ENCODE measurements at places on chromosomes 3 and 15.

DNA sequence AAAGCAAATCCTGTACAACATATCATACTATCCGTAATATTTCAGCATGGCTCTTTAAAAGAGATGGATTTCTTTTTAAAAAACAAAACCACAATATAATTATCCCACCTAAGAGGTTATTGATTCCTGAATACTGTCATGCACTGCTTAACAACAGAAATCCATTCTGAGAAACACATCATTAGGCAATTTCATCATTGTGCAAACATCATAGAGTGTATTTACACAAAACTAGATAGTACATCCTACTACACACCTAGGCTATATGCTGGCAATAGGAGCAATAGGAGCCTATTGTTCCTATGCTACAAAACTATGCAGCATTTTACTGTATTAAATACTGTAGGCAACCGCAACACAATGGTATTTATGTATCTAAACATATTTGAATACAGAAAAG, 242.0 kb downstream of the NEK10 start:
- no peak for DNase-seq

DNA sequence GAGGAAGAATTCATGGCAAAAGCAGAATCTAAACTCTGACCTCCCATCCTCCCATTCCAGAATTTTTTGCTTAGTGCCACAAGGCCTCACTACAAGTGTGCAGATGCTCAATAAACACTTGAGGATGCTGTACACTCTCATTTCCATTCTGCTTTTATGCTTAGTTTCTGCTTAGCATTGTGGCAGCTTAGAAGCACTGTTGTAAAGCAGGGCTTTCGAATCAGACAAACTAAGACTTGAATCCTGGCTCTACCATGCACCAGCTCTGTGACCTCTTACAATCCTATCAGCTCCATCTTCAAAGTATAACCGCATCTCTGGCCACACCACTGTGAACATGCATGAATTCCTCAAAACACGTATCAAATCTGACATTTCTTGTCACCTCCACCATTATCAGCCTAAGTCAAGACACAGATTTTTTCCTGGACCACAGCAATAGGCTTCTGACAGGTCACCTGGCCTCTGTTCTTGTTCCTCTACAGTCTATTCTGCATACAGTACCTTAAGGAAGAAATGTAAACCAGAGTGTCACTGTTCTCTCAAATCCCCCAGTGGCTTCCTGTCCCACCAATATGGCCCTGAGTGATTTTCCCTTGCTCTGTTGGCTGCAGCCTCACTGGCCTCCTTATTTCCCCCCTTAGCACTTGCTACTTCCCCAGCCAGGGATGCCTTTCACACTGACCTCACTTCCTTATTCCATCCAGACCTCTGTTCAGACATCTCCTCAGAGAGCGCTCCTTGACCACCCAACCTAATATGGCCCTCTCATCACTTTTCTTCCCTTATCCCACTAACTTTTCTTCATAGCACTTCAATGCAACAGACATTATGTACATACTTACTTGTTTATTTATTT, 8.1 kb upstream of the PHC3 start:
- no peak for DNase-seq

DNA sequence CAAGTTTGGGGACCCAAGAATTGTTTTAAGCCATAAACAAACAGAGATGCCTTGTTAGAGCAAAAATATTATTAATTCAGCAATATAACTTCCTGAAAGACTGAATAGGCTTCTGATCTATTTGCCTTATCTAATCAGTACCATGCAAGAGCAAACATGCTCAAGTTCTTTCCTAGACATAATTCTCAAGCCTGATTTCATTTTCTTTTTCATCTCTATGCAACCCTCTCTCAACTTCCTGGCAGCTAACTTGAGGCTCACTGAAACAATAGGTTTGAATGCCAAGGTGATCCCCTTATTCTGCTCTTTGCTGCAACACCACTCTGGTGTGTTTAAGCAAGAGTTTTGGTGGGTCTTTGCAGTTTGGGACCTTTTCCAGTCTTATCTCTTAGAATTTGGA, 230.9 kb upstream of the CD96 start:
- DNase-seq = no peak

DNA sequence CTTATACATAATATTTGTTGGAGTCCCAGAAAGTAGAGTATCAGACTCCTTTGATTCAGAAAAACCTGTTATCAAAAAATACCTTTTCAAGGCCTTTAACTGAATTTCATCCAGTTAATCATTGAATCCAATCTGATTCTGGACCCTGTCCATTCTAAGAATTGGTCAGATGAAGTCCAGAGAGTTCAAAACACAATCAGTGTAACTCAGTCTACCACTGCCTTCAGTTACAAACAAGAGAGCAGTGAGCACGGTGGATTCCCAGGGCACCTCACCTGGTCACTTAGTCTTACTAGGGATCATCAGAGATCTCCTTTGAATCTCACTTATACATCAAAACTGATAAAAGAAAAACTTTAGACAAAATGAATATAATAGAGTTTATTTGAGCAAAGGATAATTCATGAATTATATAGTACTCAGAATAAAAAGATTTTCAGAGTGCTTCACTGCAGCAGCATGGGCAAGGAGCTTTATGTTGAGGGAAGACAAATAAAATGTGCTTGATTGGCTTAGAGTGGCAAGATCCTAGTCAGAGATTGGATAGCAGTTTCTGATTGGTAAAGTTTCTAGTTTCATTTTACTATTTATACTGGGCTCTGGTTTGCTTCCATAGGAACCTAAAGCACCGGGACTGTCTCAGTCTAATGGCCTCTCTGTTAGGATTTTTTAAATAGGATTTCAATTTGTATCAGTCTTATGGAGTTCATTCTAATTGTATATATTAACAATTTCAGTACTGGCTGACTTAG, 474.9 kb upstream of the GOLIM4 start:
- DNase-seq = no peak

GRCh38 chr3:148128136-148128535, 569.6 kb upstream of the AGTR1 start:
- DNase-seq = no peak

DNA sequence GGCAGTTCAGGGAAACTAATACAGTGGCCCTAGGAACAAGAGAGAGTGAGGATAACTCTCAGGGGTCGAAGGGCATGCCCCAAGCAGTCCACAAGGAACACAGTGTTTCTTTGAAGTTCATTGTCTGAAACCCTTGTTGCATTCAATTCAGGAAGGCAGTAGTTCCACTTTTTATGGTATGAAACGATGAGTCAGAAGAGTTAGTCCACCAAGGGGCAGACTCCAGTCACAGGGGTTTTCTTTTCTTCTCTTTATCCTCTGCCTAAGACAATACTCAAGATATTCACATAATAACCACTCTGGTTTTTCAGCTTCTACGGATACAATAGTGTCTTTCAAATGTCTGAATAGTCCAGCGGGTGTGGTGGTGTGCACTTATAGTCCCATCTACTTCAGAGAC, 23.7 kb upstream of the TICRR start:
- no peak for DNase-seq

DNA sequence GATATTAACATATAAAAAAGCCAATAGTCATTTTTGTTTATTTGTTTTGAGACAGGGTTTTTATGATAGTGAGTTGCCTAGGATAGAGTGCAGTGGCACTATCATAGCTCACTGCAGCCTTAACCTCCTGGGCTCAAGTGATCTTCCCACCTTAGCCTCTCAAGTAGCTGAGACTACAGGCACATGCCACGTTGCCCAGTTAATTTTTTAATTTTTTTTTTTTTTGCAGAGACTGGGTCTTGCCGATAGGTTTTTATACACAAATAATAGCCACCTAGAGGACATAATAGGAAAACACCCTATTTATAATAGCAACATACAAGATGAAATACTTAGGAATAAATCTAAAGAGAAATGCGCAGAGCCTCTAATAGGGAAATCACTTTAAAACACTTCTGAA, 13.3 kb downstream of the EIF3J start:
- peak; percentile 49 for DNase-seq

GRCh38 chr3:193971261-193971751, 164.6 kb upstream of the HES1 start:
- DNase-seq = no peak

DNA sequence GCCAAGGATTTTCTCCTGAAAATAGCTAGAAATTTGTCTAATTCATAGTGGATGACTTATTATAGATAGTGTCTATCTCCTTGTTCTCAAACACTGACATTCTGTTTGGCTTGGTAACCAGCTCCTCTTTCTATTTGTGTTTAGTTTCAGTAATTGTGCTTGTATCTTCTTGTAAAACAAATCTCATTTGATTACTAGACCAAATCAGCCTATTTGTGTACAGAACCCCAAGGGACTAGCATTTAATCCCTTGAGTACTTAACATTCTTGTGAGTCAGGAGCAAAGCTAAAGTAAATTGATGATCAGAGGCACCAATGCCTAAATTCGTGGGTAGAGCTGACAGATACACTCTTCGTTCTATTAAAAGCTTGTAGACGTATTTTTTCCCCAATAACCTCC, 306.5 kb upstream of the SLITRK3 start:
- DNase-seq = no peak

DNA sequence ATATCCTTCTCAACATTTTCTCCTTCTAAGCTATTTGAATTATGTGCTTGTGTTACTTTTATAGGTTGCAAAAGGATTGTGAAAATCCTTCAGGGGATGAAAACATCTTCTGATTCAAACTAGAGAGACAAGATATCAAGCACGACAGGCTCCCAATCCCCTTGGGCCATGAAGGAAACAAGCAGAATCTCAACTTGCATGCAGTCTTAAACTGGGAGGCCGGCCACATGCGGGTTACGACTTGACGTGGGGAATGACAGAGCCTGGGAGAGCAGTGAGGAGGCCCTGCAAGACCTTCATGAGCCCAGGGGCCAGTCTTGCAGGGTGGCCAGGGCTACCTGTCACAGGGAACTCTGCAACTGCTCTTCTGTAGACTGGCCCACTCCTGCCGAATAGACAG, 94.4 kb downstream of the SCN11A start:
- no peak for DNase-seq

DNA sequence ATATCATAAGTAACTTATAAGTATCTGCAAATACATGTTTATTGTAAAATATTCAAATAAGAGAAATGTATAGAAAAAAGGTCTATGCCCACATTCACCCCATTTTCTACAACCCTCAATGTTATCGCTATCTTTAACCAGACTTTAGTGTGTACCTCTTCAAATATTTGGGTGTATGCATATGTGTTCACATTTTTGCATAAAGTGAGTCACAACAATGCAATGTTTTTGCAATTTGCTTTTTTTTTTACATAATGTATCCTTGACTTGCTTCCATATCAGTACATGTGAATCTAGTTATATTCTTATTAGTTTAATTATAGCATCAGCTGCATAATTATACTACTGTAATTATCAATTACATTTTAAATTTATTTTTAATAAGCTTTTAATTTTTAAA, 117.3 kb upstream of the LYSMD4 start:
- DNase-seq = no peak

GRCh38 chr3:19881036-19881435, 53.0 kb downstream of the EFHB start:
- no peak for DNase-seq

- no peak for DNase-seq
These were observed 17.5 kb downstream of the CHRM5 start for GRCh38 chr15:33985751-33986150.

DNA sequence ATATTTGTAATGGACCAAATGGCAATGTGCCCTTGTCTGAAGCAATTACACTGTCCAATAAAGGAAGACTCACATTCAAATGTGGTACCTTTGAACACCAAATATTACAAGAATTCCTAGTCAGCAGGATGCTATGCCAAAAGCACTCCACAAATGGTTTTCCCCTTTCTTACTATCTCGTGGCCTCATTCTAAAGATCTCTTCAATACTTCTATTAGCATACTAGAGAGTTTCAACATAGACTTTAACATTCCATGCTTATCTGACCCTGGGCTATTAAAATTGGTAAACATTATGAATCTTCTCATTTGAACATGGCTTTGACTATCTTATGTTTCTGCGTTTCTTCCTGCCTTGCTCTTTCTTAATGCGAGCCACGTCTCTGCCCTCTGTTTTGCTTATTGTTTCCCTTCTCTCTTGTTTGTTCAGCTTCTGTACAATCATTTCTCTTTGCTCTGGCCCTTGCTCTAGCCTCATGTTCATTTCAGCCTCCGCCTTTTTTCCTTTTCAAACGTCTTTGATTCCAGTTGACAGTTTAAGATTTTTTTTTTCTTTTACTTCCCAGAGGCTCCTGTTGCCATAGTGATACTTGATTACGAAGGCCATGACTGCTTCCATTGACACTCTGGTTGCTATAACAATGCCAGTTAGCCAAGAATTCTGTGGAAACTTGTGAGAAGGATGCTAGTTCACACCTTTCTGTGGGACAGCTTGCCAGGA, 49.5 kb upstream of the SLC9A9 start:
- no peak for DNase-seq

GRCh38 chr15:42919799-42920518, 619 bp downstream of the TTBK2 start:
- peak; percentile 55 for DNase-seq

DNA sequence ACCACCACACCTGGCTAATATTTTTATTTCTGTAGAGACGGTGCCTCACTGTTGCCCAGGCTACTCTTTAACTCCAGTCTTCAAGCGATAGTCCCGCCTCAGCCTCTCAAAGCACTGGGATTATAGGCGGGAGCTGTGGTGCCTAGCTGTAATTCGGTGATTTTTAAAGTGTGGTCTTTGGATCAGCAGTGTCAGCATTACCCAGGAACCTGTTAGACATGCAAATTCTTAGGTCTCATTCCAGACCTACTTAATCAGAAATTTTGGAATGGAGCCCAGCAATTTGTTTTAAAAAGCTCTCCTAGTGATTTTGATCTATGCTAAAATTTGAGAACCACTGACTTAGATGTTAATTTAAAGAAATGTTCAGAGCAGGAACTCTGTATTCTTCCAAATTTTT, 51.9 kb downstream of the GOLM2 start:
- no peak for DNase-seq

GRCh38 chr15:51386029-51386428, 44.6 kb downstream of the GLDN start:
- DNase-seq = no peak

DNA sequence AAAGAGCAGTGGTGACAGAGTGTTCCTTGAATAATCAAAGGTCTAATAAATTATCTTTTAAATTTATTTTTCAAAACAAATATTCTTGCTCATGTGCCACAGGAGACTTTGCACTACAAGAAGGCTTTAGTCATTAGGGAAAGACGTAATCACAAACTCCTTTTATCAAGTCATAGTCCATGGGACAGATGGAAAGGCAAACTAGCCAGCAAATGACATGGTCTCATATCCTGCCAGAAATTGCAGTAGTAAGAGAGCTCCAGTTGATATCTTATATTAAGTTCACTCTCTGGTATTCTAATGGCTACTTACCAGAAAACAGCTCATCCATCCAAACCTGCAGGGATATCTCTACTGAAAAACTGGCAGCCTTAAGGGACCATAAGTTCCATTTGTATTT, 225.0 kb upstream of the TP63 start:
- peak; percentile 5 for DNase-seq

DNA sequence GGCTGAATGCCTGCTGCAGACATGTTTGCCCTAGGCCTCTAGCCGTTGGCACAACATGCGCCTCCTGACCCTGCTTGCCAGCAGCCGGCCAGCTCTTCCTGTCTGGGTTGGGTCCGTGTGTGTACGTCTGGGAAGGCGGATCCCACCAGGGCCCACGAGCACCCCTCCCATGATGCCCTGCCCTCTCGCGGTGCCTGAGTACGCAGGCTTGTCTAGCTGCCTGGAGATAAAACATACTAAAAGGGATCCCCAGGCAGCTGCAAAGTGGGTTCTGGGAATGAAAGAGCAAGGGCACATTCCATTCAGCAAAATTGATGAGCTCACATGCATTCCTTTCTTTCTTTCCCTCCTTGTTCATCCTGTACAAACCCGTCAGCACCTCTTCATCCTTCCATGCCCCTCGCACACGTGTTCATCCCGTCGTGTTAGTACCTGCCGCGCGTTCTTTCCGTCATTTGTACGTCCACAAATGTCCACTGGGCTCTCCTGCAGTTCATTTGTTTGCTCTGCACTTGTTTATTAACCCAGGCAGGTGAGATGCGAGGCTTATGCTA, 74.3 kb downstream of the FBLN2 start:
- DNase-seq = no peak

Measured in cerebellar cortex (tissue), 1 donor.